Epithelial cell of prostate (primary cell): ENCODE measurements at places on chromosomes 7 and 10.

- DNase-seq = no peak
Observed at GRCh38 chr7:123734498-123734897, 14.3 kb downstream of the WASL start.

DNA sequence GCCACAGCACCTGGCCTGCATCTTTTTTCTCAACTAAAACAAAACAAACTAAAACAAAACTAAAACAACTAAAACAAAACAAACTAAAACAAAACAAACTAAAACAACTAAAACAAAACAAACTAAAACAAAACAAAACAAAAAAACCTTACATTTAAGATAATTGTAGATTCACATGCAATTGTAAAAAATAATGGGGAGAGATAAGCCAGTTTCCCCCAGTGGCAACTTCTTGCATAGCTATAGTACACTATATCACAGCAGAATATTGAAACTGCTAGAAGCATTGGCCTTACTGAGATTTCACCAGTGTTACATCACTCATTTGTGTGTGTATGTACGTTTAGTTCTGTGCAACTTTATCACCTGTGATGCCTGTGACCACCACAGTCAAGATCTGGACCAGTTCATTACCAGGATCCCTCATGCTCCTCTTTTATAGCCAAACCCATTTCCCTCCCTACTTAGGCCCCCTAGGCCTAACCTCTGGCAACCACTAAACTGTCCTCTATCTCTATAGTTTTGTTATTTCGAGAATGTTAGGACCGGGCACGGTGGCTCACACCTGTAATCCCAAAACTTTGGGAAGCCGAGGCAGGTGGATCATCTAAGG lies 9.3 kb downstream of the FXYD4 start:
- no peak for DNase-seq

DNA sequence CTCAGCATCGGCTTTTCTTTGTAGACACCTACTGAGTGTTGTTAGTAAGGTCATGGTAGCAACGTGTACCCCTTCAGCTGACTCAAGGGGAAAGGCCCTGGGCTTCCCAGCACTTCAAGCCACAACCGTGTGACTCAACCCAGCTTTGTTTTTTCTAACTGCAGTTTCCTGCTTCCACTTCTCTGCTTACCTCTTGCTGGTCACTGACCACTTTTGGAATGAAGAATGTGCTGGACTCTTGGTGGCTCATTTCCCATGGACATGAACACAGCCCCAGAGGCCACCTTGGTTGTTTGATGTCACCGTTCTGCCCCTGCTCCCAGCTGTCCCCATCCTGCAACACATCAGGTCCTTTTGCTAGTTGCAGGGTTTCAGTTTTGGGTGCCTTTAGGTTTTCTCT lies 69.5 kb upstream of the ZNF438 start:
- peak; percentile 82 for DNase-seq

DNA sequence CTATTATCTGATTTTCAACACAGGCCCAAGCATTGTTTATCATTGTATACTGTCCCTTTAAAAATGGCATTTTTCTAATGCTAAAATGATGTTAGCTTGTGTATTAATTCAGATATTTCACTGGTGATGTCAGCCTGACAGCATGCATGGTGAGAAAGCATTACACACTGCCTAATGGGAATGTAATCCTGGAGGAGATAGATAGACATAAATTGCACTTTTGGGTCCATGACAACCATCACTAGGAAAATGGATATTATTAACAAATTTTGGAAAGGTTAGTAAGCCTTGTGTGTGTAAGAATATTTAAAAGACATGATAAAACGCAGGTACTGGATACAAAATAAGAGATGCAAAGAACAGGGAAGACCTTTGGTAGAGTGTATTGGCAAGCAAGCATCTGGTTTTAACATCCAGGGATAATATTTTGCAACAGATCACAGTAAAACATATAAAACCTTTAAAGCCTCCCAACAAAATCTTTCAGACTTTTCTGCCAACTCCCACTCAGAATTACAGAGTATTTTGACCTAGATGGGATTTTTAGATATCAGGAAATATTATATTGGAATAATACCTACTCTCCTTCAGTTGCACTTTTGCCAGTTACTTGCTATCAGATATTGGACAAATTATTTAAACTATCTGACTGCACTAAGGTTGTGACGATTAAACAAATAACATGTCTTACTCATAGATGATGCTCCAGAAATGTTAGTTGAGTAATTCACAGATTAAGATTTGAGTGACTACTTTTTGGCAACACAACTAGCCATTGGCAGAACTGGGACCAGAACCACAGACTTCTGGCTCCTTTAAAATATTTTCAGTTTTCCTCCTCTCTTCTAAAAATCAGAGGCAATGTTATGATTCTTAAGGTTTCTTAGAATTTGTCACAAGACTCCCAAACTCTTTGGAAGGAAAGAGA lies 291.6 kb upstream of the SEMA3C start:
- no peak for DNase-seq

GRCh38 chr10:118746246-118746645 lies 8.5 kb downstream of the CACUL1 start:
- no peak for DNase-seq

GRCh38 chr7:42002654-42003053 lies 234.4 kb downstream of the GLI3 start:
- no peak for DNase-seq

- DNase-seq = no peak
Observed at GRCh38 chr7:6148724-6149360, 117.7 kb downstream of the ANKRD61 start.

DNA sequence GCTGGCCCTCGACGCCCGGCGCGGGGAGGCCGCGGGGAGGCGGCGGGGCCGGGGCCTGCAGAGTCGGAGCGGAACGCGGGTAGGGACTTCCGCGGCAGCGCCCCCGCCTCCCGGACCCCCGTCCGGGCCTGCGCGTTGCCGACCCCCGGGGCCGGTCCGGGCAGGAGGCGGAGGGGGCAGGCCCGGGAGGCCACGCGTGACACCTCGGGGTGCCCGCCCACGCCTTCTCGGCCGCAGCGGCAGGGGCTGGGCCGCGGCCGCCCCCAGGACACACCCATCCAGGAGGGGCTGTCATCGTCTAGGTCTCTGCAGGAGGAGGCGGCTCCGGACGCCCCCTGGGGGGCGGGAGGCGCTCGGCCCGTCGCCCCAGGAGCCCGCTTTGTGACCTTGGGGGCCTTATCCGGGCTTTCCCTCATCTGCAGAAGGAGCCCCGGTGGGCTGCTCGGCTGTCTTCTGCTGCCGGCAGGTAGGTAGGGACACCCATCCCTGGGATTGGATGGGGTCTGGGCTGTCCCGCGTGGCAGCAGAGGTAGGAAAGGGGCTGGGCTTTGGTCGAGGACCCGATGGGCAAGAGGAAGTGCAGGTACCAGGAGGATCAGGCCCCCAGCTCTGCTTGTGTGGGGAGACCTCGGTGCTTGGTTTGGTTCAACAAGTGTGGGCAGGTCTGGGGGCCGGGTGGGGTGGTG lies 569 bp downstream of the ZNF316 start:
- DNase-seq = no peak

GRCh38 chr7:144738708-144739314 lies 97.0 kb downstream of the TPK1 start:
- DNase-seq = no peak

DNA sequence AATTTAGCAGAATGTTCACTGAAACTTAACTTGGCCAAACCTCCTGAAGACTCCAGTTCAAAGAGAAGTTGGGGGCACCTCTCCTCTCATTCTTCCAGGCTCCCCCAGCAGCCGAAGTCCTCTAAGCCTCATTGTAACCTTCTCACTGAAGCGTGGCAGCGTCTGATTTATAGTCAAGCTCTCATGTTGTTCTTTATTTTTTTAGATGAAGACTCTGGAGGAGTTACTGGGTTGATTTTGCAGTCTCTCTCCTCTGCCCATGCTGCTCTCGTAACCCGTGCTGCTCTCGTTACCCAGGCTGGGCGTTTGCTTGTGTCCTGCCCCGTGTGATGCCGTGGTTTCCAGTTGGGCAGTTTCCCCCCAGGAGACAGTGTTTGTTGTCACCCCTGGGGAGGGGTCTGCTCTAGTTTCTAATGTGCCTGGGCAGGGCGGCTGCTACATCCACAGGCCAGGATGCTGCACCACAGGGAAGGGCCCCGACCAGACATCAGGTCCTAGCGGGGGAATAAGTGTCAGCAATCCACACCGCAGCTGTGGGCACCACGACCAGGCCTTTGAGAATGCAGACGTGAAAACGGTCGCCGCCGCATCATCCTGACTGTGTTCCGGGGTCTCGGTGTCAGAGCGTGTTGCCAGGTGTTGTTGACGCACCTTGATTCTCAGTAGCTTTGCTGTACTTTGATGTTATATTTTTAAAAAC lies 65.2 kb downstream of the WDR37 start:
- DNase-seq = no peak

DNA sequence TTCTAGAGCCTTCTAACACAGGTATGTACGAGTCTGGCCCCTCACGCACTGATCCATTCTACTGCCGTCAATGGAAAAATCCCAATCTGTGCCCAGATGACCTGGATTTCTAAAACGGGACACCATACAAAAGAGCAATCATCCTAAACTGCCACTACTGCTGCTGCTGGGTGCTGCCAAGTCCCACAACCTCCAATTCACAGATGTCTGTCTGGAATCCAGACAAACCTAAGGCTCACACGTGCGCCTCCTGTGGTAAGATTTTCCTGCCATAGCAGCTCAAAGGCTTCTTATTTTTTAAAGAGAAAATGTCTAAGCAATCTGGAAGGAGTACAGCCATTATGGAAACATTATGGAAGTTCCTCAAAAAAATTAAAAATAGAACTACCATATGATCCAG lies 40.9 kb downstream of the JCAD start:
- DNase-seq = no peak

- DNase-seq = no peak
Observed at GRCh38 chr7:40382145-40382544, 247.3 kb downstream of the SUGCT start.

- no peak for DNase-seq
Observed at GRCh38 chr7:22885797-22886261, 63.2 kb upstream of the TOMM7 start.

DNA sequence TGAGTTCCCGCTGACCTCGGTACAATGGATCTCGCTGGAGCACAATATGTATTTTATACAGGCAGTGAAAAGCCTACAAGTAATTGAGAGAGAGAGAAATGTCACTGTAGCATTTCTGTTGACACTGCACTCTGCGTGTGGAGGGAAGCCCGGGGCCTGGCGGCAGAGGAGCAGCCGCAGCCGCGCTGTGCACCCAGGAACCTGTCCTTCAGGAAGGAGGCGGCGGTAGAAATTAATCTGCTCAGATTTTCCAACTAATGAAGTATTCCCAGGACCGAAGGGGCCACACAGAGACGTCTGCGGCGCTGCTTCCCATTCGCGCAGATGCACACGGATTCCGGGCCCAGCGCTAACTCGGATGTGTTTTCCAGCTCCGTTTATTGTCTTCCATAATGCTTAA lies 170.1 kb downstream of the EBF3 start:
- no peak for DNase-seq

- DNase-seq = no peak
Observed at GRCh38 chr7:129271500-129272355, 46.9 kb downstream of the AHCYL2 start.

- DNase-seq = peak; percentile 55
Observed at GRCh38 chr10:21265622-21266021, 259.9 kb downstream of the SKIDA1 start.

DNA sequence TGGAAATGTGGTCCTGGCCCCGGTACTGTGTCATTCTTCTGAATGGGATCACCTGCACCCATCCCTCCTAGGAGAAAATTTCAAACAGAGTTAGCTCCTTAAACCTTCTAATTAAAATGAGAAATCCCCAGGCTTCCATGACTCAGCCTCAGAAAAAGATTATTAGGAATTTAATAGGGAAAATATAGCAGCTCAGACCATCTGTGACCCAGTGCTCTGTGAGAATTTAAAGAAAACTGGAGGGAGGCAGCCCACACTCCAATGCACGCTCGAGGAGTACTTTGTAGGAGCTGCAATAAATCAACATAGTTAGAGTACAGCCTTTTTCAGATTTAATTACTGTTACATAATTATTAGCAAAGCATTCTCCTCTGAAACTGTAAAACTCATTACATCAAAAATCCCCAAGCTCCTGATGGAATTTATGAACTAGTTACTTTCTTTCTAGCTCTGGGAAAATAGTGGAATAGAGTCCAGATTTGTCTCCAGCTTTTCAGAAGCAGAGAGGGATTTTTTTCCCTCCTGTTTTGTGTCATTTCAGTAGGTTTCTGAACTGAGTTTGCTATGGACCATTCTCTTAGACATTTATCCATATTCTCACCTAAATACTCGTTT lies 30.1 kb downstream of the NEUROD6 start:
- no peak for DNase-seq

GRCh38 chr7:12475362-12476063 lies 71.8 kb upstream of the VWDE start:
- no peak for DNase-seq

DNA sequence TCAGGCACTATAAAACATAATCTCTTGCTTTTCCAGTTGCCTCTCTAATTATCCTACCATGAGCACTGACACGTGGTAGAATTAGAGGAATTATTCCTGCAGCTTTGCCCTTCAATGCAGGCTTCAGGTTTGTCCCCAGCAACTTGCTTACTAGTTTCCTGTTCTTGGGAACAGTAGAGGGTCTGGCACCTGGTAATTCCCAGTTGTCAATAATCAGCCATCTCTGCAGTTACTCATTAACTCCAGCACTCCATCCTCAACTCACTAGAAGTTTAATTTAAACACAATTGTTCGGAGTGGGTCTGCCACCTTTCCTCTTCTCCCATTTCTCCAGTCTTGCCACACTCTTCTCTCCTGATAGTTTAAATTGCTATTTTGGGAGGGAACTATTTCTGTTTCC lies 324.3 kb upstream of the KIAA1217 start:
- DNase-seq = no peak

DNA sequence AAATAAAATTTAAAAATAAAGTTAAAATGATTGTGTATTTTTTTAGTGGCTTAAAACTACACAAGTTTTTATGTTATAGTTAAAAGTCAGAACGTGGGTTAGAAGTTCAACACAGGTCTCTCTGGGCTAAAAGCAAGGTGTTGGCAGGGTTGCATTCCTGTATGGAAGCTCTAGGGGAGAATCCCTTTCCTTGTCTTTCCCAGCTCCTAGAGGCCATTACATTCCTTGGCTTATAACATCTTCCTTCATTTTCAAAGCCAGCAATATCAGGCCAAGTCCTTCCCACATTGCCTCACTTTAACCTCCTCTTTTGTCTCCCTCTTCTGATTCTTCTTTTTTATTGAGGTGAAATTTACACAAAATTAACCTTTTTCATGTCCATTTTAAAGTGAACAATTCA lies 52.4 kb upstream of the EEPD1 start:
- no peak for DNase-seq

DNA sequence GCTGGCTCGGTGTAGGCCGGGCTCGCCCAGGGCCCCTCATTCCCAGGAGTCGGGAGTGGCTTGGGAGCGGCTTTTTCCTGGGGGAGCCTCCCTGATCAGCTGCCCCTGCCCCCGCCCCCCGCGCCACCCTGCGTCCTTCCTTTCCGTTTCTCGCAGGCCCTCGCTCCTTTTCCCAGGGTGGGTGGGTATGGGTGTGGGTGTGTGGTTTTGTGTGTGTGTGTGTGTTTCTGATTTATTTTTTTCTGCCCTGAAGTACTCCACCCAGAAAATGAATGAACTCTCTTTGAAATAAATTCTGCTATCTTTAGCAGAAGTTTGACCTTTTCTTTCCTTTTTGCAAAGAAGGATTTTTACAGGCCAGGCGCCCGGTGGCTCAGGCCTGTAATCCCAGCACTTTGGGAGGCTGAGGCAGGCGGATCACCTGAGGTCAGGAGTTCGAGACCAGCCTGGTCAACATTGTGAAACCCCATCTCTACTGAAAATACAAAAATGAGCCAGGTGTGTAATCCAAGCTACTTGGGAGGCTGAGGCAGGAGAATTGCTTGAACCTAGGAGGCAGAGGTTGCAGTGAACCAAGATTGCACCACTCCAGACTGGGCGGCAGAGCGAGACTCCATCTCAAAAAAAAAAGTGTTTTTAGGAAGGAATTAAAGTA lies 30.0 kb upstream of the AP5Z1 start:
- no peak for DNase-seq
